ENCODE measurements at places on chromosomes 1 and 21.

DNA sequence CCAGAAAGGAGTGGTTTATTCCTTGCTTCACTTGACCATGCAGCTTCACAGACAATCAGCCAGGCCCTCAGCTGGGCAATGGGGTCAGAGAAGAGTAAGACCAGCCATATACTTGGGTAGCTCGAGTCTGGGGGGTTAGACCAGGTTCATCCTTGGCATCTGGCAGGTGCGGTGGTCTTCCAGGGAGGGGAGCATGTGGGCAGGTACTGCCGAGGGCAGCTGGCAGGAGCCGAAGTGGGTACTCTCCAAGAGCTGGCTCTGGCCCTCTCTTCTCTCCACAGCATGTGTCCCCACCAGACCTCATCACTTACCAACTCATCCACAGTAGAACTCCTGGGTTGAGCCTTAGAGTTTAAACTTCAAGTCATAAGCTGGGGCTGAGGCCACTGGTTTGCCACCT, 156.8 kb downstream of the FOXD2 start:
- DNase-seq: no peak

GRCh38 chr1:59917026-59917784, 9.4 kb downstream of the CYP2J2 start:
- DNase-seq: no peak

GRCh38 chr1:52752484-52752826, 26.2 kb downstream of the ZYG11B start:
- no peak for DNase-seq

GRCh38 chr1:220824031-220824989, 37.6 kb downstream of the MTARC1 start:
- no peak for DNase-seq

GRCh38 chr1:84724128-84724860, 34.0 kb upstream of the SSX2IP start:
- DNase-seq: peak; percentile 30

- DNase-seq: no peak
Measured at GRCh38 chr1:222914861-222915632, 100.2 kb downstream of the DISP1 start.

GRCh38 chr1:158200527-158200926, 19.8 kb downstream of the CD1D start:
- DNase-seq: no peak

DNA sequence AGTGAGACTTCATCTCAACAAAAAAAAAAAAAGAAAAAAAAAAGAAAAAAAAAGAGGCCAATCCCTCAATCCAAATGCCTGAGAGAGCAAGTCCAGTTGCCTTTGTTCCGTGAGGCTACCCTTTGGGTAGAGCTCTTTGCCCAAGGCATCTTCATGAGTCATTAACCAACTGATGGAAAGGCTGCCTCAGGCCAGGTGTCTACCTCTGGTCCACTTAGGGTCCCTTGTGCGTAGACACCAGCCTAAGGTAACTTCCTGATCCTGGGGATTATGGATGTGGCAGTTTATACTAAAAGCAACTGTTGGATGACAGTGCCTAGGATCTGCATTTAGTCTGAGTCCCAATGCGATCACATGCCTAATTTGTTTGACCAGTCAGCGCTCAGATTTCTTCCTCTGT, 20.7 kb upstream of the ZNF326 start:
- DNase-seq: no peak
